HTR-8/SVneo (cell line): ENCODE measurements at places on chromosomes 5 and 9.

GRCh38 chr9:123191680-123192079 lies 76.7 kb downstream of the STRBP start:
- DNase-seq, result no peak

DNA sequence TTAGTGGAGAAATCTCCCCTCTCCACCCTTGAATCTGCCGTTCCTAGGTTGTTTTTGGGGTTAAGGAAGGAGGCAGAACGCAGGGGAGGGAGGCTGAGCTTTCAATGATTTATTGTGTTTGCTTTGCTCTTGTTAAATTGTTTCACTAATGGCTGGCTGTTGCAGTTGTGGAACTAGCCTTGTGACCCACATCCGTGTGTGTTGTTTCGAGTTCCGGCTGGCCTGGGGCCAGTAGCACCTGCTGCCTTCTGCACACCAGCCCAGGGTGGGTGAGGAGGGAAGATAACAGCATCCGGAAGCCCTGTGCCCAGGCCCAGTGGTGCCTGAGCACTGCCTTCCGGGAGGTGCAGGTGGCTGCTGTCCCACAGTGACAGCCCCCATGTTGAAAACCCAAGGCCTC lies 3.6 kb downstream of the ERGIC1 start:
- no peak for DNase-seq

GRCh38 chr5:171351536-171352073 lies 36.0 kb upstream of the NPM1 start:
- DNase-seq, result no peak

- no peak for DNase-seq
These were observed 130.1 kb downstream of the SIL1 start for GRCh38 chr5:139068060-139068459.

DNA sequence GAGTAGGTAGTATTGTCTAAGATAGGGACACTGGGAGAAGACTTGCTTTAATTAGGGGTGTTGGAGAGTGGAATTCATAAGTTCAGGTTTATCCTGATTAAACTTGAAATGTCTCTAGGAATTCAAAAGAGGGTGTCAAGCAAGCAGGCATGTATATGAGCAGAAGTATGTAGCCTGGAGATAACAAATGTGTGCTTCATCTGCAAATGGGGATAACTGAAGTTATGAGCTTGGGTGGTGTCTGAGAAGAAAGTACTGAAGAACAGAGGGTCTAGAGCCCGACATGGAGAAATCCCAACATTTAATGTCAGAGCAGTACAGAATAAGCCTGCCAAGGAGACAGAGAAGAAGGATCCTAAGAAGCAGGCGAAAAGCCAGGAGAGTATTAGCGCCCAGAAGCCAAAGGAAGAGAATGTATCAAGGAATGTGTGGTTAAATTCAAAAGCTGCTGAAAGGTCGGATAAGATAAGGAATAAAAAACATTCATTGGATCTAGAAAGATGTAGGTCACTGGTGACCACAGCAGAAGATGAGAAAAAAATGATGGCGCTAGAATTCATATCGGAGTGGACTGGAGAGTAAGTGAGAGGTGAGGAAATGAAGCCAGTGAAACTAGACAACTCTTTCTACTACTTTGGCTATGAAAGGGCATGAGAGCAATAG lies 401.5 kb upstream of the PIK3R1 start:
- DNase-seq, result no peak
